ENCODE measurements at places on chromosomes 2 and 18. TPM values are rescaled to one million over a fixed set of nuclear protein-coding genes. Genes with fewer than 3 reads are reported as not detected.

The MOGAT1 gene
- total RNA-seq, result not detected

The EMX1 gene
- not detected for total RNA-seq

The MAL gene
- not detected for total RNA-seq

The CD207 gene
- total RNA-seq, result 0.30 TPM

The COX7A2L gene
- total RNA-seq, result 233 TPM

The IL1F10 gene
- total RNA-seq, result not detected

The POTEI gene
- under 0.01 TPM for total RNA-seq

The MEMO1 gene
- total RNA-seq, result 41.6 TPM

The CD8B2 gene
- not detected for total RNA-seq

The TSPYL6 gene
- not detected for total RNA-seq

The KCNJ3 gene
- total RNA-seq, result not detected

The MATN3 gene
- 1.4 TPM for total RNA-seq

The LYG2 gene
- not detected for total RNA-seq

The SNTG2 gene
- not detected for total RNA-seq

The RFX8 gene
- total RNA-seq, result 3.6 TPM

The GAL3ST2 gene
- total RNA-seq, result not detected

The SERPINB11 gene
- not detected for total RNA-seq

The NOP58 gene
- 127 TPM for total RNA-seq

The TDRD15 gene
- total RNA-seq, result under 0.01 TPM

The SLC4A1AP gene
- total RNA-seq, result 29.8 TPM

The MAB21L4 gene
- not detected for total RNA-seq

The ADAM23 gene
- total RNA-seq, result 9.6 TPM

The GCFC2 gene
- 16.9 TPM for total RNA-seq

The CNTNAP5 gene
- total RNA-seq, result not detected

The IL37 gene
- not detected for total RNA-seq

The SLC9A4 gene
- not detected for total RNA-seq

The PROM2 gene
- total RNA-seq, result 0.65 TPM

The THSD7B gene
- not detected for total RNA-seq

The ACTR3 gene
- 332 TPM for total RNA-seq

The DBI gene
- 119 TPM for total RNA-seq

The GBX2 gene
- total RNA-seq, result 2.9 TPM

The FAM237A gene
- total RNA-seq, result not detected

The PLB1 gene
- total RNA-seq, result 0.30 TPM

The SLC19A3 gene
- total RNA-seq, result 0.15 TPM

The POMC gene
- total RNA-seq, result 1.3 TPM

The RAPGEF4 gene
- 15.0 TPM for total RNA-seq

The FAM168B gene
- total RNA-seq, result 136 TPM

The IL1RL2 gene
- under 0.01 TPM for total RNA-seq

The POTEC gene
- total RNA-seq, result not detected

All from epithelial cell of umbilical artery (primary cell).